Immature natural killer cell (primary cell): ENCODE measurements at places on chromosomes 3 and 15.

DNA sequence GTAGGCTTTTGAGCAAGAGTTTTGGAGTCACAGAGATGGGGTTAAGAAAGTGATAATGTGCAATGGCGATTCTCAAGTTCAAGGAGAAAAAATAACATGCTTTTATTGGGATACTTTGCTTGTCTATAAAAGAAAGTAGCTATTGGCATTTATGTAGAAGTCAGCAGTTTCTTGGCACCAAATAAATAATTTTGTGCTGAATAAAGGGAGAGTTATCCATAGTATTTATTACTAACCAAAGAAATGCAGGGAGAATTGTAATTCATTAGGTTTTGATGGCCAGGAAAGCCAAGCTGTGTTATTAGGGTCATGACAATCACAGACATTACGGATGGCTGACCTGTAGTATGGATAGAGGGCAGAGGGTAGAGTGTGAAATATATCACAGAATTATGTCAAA is 33.1 kb downstream of the BTD start:
- no peak for DNase-seq

GRCh38 chr3:45753095-45753494 is 43.2 kb downstream of the SLC6A20 start:
- DNase-seq = no peak

DNA sequence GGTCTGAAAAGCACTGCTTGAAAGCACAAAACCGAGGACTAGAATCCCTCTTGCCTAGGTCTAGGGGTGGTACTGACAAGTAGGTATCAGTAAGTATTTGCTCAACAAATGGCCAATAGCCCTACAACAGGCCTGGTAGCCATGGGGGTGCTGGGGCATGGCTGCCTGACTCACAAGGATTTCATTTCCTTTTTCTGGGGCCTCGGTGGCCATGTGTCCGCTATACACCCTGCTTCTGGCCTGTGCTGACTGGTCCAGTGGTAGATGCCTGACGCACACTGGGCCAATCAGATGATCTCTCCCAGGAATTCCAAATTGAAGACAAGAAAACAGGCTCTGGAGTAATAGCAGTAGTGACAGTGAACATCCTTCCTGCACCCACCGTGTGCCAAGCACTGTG is 29.4 kb downstream of the MELTF start:
- DNase-seq = no peak

GRCh38 chr15:85312929-85313331 is 67.5 kb upstream of the AKAP13 start:
- no peak for DNase-seq

DNA sequence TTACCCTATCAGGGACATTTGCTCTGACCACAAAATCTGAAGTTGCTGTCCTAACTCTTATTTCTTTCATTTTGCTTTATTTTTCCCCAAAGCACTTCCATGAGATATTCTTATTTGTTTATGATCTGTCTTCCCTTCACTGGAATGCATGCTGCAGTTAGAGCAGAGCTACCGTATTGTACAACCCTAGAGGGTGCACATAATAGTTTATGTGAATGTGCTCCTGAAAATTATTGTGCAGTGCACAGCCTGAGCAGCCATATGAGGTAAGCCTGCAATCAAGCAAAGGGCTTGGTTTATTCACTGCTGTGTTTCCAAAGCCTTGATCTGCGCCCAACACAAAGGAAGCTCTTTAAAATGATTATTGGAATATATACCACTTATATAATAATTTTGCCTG is 120.3 kb upstream of the CADPS start:
- no peak for DNase-seq

GRCh38 chr15:90729261-90729660 is 12.1 kb downstream of the BLM start:
- DNase-seq = no peak

- no peak for DNase-seq
Observed at GRCh38 chr3:87236093-87236492, 9.0 kb downstream of the CHMP2B start.

GRCh38 chr15:45873781-45874180 is 239.0 kb downstream of the SQOR start:
- DNase-seq = no peak

DNA sequence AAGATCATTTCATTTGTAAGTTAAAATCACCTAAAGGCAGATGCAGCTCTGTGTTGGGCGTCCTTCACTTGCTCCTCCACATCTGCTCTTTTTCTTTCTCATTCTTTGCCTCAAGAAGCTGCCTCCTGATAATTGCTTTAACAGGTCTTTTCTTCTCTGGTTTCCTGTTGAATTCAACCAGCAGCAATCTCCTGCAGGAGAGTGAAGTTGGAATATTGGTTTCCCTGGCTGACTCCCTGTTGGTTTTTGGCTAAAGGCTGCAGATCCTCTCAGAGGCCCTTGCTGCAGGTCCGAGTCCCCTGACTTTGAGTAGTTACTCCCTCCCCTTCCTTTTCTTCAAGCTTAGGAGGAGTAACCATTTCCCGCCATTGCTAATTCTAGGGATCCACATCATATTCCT is 4.2 kb downstream of the TP63 start:
- DNase-seq = no peak

- no peak for DNase-seq
Observed at GRCh38 chr15:91516866-91517265, 336.6 kb upstream of the SLCO3A1 start.

DNA sequence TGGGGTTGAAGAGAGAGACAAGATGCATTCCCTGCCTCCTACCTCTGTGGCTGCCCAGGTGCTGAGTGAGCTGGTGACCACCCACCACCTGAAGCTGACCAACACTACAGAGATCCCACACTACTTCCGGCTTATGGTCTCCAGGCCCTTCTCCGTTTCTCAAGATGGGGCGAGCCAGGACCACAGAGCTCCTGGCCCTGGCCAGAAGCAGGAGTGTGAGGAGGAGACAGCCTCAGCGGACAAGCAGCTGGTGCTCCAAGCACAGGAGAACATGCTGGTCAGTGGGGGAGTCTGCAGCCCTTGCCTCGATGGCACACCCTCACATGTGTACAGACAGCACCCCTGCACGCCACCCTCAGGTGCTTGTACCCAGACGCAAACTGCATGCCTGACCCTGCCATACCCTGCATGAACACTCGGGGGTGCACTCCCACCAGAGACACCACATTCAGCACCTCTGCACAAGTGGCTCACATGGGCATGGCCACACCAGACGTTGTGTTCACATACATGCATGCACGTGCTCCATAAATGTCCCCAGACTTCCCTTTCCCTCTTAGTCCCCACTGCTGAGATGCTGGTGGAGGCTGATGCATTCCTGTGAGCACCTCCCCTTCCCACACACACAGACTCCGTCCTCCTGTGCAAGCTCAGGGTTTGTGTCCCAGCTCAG is 19.0 kb downstream of the ACAA1 start:
- DNase-seq = peak; percentile 38

DNA sequence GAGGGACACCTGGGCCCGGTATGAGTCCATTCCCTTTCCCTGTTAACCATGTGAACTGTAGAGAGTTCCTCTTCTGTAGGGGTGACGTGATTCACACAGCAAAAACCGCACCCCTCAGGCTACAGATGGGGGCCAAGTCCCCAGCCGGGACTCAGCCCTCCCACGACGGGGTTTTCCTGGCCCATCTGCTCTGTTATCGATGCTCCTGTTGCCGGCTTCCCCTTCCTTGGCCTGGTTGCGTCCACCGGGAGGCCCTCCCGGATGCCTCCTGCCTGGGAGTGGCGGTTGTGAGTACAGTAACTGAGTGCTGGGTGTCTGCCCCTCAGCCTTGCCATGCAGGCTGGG is 817 bp upstream of the PLXNA1 start:
- DNase-seq = no peak

GRCh38 chr15:39770748-39771689 is 11.6 kb downstream of the FSIP1 start:
- DNase-seq = no peak

DNA sequence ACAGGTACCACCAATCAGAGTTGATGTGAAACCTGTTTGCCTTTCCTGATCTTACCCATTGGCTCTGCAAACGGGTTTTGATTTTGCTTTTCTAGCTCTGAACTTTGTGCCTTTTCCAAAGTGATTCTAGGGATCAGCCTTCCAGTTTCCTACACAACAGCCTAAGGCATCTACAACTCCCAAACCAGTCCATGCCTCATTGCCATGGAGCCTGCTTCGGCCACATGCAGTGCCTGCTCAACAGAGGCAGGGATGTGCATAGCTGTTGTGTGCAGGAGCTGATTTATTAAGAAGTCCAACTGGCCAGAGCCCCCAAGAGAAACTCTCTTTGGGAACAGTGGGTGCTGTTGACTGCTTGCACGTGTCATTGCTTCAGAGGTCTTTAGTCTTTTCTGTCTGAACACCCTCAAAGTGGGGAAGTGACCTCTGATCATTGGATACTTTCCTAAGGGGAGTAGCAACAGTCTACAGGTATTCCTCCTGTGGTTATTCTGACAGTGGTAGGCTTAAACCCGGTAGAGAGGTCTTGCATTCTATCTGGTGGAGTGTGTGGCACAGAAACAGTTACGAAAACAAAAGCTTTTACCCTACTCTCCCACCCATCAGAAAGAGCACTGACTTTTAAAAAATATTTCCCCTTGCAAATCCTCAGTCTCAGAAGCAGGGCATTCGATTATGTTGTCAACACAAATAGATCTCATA is 36.6 kb upstream of the THSD4 start:
- no peak for DNase-seq

GRCh38 chr3:152061296-152061695 is 187.9 kb downstream of the SUCNR1 start:
- DNase-seq = no peak

GRCh38 chr3:42653560-42654330 is at the start of gene ZBTB47:
TSS of gene ZBTB47 (plus strand) at chr3:42653697. CDS start at chr3:42658356, 4,659 bp downstream.
- peak; percentile 11 for DNase-seq

GRCh38 chr3:4741404-4742307 is 237.6 kb upstream of the BHLHE40 start:
- DNase-seq = peak; percentile 60

DNA sequence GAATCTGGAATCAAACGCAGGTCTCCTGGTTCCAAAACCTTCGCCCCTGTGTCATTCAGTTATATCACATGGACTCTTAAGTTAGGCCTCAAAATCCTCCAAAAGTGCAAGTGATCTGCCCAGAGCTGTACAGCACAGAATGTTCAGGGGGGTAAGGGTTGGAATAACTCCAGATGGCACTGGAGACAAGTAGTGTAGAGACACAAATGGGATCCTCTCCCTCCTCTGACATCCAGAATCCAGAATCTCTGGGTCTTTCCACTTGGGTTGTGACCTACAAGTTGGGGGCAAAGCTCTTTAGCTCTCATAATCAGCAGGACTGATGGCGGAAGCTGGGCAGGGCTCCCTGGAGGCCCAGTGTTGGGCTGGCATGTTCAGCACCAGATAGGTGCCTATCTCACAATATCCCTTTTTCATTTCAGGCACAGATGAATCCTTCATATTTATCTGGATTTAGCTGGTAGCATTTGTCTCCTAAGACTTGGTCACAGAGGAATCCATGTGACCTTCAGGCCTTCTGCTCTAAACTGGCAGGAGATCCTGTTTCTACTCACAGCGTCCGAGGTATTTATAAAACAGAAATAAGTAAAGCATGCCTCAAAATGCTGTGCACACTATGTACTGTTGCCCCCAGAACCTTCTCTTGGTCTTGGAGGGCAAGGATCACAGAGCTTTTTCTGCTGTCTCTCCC is 15.4 kb downstream of the ABHD2 start:
- DNase-seq = no peak

GRCh38 chr15:80567721-80568157 is 127.4 kb upstream of the ABHD17C start:
- no peak for DNase-seq

GRCh38 chr3:61030469-61031035 is 220.7 kb downstream of the FHIT start:
- no peak for DNase-seq

DNA sequence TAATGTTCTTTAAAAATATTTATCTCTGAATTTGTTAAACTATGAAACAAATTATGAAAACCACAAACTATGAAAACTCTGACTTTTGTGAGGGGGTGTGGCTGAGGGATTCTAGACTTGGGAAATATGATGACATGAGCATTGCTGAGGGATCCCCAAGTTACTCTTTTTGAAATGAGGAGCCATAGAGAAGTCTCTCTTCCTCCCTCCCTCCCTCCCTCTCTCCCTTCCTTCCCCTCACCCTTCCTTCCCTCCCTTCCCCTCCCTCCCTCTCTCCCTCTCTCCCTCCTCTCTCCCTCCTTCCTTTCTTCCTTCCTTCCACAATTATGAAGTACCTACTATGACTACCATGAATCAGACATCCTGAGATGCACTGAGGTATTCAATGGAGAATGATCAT is 673.1 kb downstream of the ROBO1 start:
- no peak for DNase-seq

DNA sequence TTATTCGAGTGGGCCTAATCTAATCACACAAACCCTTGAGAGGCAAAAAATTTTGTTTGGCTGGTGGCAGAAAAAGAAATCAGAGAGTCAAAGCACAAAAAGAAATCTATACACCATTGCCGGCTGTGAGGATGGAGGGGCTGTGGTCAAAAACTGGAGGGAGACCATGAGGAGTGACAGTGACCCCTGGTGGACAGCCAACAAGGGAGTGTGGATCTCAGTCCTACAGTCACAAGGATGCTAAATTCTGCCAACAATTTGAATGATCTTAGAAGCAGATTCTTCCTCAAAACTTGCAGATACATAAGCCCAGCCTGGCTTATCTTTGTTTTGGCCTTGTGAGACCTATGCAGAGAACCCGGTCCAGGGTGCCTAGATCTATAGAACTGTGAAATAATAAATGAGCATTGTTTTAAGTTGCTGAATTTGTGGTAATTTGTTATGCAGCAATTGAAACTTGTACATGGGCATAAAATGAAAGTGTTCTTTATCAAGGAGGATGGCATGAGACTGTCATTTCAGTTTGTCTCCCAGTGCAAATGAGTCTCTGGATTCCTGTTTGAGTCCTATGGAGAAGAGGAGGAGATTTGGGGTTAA is 103.0 kb upstream of the ARHGEF26 start:
- DNase-seq = no peak

- DNase-seq = no peak
Observed at GRCh38 chr3:194032828-194033435, 103.0 kb upstream of the HES1 start.

GRCh38 chr3:171792531-171792930 is 17.8 kb downstream of the PLD1 start:
- no peak for DNase-seq

DNA sequence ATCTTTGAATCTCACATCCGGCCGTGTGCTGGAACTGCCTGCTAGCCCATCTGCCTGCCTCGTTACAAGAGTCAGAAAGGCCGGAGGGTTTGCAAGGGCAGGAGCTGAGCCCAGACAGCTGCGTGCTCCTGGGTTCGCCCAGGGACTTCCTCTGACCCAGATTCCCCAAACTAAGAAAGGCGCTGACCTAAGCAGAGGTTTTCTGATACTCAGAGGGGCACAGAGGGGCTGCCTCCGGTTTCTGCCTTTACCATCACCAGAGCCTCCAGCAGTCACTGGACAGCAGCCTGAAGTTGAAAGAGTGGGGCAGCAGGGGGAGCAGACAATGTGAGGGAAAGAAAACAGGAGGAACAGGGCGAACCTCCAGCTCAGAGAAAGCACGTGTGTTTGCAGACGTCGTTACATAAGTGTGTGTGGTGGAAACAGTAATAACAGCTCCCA is 33.4 kb upstream of the RAD18 start:
- DNase-seq = no peak
